HT1080 (cell line): ENCODE measurements at places on chromosomes 13 and 19. TPM values are rescaled to one million over a fixed set of nuclear protein-coding genes. Genes with fewer than 3 reads are reported as not detected.

The CCDC97 gene
- total RNA-seq: 10.0 and 14.3 TPM in 2 replicates

The ATP4B gene
- 0.13 TPM in 1 of 2 replicates, not detected in the other for total RNA-seq

The ANKRD10 gene
- total RNA-seq: 47.4 and 59.7 TPM in 2 replicates

The TPM4 gene
- total RNA-seq: 473 and 509 TPM in 2 replicates

The KLK4 gene
- total RNA-seq: not detected in 2 replicates
